IPS-NIHi11 (cell line): ENCODE measurements at places on chromosomes 7 and 10.

DNA sequence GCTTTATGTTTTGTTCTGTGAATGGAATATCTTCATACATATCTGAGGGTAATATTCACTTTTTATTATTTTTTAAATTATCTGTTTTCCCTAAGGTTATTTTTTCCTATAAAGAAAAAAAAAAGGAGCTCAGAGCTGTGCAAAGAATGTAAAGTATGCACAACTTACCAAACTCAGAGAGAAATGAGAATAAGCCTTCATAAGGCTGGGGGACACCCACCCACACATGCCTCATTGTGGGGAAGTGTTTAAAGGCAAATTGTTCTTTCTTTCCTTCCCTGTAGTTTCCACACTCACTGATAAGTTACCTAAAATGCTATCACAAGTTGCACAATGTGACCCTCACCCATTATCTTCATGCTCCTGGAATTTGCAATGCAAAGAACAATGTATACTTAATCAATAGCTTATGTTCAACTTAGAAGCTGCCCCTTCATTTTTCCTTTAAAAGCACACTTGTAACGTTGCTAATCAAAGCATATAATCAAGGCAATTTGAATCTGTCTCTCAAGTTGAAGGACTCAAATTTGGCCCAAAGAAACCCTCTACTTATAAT, 108.1 kb downstream of the GNAT3 start:
- DNase-seq: no peak

DNA sequence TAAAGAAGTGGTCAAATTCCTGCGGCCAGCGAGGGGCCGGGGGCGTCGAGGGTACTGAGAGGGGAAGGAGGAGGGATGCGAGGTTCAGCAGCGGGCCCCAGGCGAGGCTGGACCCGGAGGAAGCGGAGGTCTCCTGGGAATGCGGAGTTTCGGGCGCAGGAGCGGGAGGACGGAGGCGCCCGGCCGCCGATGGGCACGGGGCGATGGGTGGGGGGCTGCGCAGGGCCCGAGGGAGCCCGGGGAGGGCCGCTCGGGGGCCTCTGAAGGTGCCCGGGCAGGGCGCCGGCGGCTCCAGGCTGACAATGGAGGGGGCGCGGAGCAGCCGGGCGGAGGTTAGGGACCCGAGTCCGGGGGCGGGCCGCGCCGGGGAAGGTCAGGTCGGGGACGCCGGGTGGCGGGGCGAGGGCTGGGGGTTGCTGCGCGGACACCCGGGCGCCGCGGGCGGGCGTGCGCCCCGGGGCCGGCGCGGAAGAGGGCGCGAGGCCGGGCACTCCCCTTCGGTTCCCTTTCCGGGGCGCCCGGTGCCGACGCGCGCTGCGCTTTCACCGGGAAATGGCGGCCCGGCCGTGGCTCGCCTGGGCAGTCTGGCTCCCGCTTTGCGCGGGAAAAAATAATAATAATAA, 683 bp downstream of the MACROH2A2 start:
- DNase-seq: peak; percentile 72

DNA sequence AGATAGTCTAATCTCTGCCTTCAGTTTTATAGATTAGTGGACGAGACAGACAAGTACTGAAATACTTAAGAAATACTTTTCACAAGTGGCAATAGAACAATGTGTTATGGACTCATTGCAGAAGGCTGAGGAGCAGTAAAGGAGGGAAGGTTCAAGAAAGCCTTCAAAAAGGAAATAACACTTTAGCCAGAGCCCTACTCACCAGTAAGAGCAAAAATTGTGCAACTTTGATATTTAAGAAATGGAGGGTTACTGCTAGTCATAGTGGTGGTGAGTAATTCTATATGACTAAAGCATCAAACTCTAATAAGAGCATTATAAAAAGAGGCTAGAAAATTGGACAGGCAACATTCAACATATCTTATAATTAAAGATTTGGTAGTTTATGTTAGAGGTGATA, 28.8 kb downstream of the PTPN12 start:
- no peak for DNase-seq

- no peak for DNase-seq
Observed at GRCh38 chr7:111531993-111532392, 30.3 kb downstream of the IMMP2L start.

DNA sequence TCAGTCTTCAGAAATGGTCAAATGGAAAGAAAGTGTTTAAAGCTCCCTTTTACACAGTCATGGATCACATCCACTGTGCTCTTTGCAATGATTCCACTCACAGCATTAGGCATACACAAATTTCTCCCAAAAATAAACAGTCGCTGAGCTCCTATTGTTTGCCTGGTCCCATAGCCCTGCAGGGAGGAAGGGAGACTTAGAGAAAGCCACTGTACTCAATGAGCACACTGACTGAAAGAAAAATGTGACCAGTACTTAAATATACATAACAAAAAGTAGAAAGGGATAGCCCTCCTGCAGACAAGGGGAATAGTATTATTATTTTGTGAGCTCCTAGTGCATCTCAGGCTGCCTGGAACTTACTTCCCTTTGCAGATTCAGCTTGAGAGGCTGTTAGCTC, 853.2 kb downstream of the GRID1 start:
- DNase-seq: peak; percentile 10

GRCh38 chr7:10225275-10225674, 748.4 kb upstream of the PHF14 start:
- DNase-seq: no peak

DNA sequence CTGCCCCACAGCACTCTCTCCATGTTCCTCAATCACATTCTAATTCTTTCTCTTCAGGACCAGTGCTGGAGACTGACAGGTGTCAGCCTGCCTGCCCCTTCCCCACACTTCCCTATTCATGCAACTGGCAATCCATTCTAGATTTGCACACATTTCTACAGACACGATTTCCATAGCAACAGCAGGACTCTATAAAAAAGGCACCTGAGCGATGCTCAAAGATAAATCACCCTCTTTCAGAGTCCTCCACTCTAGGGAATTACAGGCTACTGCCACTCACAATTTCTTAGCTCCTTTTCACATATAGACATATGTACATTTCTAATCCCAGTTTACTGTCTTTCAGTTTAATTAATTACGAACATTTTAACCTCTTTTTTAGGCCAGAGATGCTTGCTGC, 118.1 kb upstream of the ANKRD1 start:
- DNase-seq: no peak

DNA sequence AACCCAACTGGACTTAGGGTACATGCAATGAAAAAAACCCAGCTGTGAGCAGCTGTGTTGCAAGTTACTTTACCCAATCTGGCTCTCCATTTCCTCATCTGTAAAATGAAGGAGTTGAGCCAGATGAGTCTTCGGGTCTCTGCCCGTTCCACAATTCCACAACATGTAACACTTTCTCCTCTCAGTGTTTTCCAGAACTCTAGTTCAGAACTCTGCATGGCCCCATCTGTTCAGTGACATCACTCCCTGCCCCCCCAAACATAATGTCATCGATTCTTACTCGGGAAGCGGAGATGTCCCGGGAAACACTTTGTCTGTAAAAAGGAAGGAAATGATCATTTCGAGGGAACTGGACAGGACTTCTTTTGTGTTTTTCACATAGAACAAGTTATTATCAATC, 2.5 kb downstream of the SH3PXD2A start:
- DNase-seq: no peak

- DNase-seq: no peak
Observed at GRCh38 chr7:70241536-70242175, 643.4 kb downstream of the AUTS2 start.

DNA sequence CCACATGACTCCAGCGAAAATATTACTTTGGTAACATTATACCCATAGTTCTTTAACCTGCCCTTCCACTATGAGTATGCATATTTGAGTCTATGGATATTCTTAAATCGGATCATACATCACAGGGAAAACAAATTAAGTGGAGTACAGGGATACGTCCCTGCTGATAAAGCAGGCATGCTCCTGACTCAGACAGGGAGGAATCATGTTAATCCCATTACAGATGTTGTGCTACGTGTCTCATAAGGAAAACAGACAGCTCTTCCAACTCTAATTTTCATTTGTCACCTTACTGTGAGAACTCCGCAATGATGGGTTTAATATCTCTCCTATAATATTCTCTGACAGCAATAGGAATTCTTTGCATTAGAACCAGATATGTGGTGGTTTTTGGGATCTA, 469.5 kb upstream of the POM121L12 start:
- no peak for DNase-seq

DNA sequence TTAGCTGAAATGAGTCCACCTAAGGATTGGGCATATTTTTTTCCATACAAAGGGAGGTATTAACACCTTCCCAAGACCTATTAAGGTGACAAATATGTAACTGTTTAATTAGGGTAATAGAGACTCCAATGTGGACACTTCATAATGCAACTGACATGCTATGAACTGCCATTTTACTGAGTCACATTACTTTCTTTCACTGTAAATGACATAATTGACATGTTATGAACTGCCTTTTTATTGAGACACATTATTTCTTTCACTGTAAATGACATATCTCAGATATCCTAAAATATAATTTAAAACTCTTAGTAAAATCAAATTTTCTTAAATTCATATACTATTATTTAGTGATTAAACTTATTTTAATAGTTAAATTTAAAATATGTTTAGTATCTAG, 528.8 kb upstream of the PCDH15 start:
- no peak for DNase-seq

- DNase-seq: no peak
Observed at GRCh38 chr7:106418526-106418925, 133.7 kb upstream of the NAMPT start.

DNA sequence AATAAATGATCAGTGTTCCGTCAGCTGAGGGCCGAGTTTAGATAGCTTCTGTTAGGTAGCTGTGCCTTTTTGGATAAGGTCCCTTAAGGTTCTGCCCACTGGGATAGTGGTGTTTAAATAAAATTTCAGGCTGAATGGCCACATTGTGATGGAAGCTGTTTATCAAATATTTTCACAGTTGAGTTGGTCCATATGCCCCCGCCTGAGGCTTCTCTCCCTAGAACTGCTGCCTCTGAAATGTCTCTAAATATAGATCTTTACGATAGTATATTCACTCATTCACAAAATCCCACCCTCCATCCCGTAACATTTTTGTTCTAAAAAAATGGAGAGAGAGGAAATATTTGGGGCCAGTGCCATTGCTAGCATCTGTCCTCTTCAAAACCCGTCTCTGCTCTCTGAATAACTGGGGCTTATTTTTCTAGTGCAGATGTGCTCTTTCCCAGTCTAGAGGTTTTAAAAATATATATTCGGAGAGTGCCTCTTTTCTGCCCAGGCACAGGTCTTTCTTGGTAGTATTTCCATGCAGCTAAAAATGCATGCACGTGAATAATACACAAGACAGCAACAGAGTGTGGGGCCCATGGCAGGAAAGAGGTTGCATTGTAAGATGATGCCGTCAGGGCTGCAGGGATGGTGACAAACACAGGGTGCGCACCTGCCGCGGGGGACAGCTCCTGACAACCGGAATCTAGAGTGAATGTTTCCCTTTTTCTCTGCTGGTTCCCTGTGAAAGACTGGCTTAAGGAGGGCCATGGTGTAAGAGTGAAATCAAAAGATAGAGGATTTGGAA, 105.4 kb upstream of the BTBD16 start:
- DNase-seq: no peak

- DNase-seq: no peak
Observed at GRCh38 chr10:61066661-61067344, 122.8 kb upstream of the RHOBTB1 start.

- no peak for DNase-seq
Observed at GRCh38 chr10:110863361-110863760, 8.4 kb upstream of the PDCD4 start.

GRCh38 chr7:42914421-42915045, 2.7 kb upstream of the C7orf25 start:
- no peak for DNase-seq

GRCh38 chr10:61822781-61823230, 78.7 kb upstream of the ARID5B start:
- no peak for DNase-seq

- DNase-seq: no peak
Observed at GRCh38 chr7:116208919-116209318, 1.4 kb upstream of the TES start.

GRCh38 chr10:112520914-112521313, 73.9 kb downstream of the VTI1A start:
- no peak for DNase-seq

DNA sequence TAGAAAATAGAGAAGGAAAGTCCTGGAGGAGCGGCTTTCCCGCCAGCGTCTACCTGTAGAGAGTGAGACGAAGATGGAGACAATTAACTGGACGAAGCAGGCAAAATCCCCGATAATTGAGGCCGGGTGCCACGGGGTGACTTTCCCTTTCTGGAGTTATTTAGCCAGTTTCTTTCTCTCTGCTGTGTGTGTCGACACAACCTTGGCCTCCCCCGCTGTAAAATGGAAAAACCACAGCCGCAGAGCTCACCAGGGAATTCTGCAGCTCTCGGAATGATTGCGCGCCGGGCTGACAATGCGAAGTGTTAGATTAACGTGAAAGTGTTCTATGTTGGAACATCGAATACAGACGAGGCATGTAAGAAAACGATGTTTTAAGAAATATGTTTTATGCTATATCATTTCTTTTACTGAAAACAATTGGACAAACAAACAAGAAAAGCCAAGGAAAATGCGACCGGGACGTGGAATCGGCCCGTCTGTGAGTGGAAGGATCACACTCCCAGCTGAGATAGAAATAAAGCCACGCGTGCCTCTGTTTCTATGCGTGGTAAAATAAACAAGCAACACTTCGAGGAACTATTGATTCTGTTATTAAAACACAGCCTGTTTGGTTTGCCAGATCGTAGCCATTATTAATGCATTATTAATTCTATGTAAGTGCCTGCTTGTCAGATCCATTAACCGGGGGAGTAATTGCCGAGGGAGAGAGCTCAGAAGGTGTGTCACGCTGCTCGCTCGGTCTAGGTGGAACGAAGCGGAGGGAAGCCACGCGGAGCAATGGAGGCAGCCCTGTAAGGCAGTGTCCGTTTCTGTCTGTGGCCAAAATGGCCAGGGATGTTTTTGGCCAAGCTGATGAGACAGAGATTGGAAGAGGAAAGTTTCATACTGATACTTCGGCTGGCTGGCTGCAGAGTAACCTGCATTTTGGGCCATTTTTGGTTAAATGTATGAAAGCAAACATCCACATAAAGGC, 129.4 kb downstream of the DNAJB6 start:
- DNase-seq: no peak

- DNase-seq: no peak
Observed at GRCh38 chr7:18337048-18337809, 158.3 kb upstream of the HDAC9 start.

DNA sequence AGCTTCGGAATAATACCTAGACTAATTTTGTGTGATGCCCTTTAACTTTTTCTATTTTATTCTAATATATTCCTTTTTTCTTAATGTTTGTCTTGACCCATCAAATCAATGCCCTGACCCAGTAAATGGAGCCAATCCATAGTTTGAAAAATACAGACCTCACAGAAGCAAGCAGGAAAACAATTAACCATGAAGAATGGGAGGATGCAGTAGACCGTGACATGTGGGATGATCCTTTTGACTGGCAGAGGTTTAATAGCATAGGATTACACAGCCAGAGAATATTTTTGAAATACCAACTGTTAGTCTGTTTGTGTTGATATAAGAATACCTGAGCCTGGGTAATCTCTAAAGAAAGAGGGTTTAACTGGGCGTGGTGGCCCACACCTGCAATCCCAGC, 142.6 kb upstream of the NEBL start:
- no peak for DNase-seq
